ENCODE measurements at places on chromosomes 7 and 10.

GRCh38 chr7:155219947-155220769 is 77.5 kb upstream of the INSIG1 start:
- DNase-seq, result no peak

GRCh38 chr10:47330366-47330765 is 8.1 kb downstream of the GDF2 start:
- no peak for DNase-seq

GRCh38 chr10:15348579-15348978 is 22.5 kb downstream of the FAM171A1 start:
- no peak for DNase-seq

- DNase-seq, result no peak
Observed at GRCh38 chr10:118045158-118045836, 1.4 kb downstream of the RAB11FIP2 start.

DNA sequence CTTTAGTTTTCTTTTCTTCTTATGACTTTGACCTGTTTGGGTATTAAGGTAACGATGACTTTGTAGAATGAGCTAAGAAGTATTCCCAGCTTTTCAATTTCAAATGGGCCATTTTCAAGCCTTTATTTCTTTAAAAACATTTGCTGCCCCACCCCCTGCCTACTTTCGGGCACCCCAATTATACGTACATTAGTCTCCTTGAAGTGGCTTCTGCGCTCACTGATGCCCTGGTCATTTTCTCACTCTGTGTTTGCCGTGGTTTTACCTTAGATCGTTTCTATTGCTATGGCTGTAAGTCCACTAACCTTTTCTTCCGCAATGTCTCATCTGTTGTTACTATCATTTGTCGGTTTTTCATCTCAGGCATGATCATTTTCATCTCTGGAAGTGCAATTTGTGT is 24.9 kb downstream of the FOXL3 start:
- no peak for DNase-seq

DNA sequence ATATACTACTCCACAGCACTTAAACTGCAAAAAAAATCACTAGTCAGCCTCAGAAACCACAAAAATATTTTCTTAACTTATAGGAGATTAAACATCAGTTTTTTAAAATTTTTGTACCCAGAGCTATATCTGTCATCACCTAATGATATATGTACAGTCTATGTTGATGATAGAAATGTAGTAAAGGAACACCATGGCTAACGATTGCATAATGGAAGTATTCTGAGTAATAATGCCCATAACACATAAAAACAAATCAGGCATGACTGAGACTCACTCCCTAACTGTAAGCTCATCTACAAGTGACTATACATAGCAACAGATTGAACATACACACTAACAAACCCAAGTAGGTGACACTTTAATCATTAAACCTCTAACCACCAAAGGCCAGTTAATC is 51.3 kb downstream of the TSPAN12 start:
- DNase-seq, result no peak

- no peak for DNase-seq
Observed at GRCh38 chr10:70782746-70783680, 2.2 kb downstream of the TBATA start.

- DNase-seq, result no peak
Observed at GRCh38 chr7:47153058-47153457, 428.9 kb downstream of the TNS3 start.

DNA sequence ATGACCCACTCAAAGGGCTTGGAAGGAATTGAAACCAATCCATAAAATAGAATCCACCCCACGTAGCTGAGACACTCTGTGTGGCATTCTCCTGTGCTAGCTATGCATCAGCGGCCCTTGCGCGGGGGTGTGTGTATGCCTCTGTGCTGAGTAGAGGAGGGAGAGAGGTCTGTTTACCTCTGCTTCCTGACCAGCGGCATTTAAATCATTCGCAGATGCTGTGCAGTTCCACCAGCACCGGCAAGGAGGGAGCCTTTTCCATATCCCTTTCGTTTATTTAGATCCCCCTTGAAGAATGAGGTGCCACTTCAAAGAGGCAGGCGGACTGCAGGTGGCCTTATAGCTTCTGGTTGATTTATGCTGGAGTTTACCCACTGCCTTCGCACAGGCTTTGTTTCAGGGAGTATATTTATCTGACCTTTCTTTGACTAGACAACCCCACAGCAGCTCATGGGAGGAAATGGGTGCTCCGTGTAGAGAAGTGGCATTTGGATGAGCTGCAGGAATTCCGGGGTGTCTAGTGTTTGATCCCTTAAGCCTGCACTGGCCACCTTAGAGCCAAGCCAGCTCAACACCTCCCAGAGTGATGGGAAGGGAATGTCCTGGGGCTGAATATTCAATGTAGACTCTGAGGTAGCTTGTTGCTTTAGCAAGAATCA is 11.4 kb downstream of the C10orf53 start:
- DNase-seq, result no peak

GRCh38 chr7:157517782-157518513 is 181.1 kb downstream of the DNAJB6 start:
- DNase-seq, result no peak

- no peak for DNase-seq
Observed at GRCh38 chr10:75836064-75836463, 404.6 kb downstream of the LRMDA start.

GRCh38 chr10:96794836-96795733 is 37.0 kb upstream of the LCOR start:
- DNase-seq, result no peak

- no peak for DNase-seq
Observed at GRCh38 chr10:34016576-34016975, 682.1 kb upstream of the NRP1 start.

DNA sequence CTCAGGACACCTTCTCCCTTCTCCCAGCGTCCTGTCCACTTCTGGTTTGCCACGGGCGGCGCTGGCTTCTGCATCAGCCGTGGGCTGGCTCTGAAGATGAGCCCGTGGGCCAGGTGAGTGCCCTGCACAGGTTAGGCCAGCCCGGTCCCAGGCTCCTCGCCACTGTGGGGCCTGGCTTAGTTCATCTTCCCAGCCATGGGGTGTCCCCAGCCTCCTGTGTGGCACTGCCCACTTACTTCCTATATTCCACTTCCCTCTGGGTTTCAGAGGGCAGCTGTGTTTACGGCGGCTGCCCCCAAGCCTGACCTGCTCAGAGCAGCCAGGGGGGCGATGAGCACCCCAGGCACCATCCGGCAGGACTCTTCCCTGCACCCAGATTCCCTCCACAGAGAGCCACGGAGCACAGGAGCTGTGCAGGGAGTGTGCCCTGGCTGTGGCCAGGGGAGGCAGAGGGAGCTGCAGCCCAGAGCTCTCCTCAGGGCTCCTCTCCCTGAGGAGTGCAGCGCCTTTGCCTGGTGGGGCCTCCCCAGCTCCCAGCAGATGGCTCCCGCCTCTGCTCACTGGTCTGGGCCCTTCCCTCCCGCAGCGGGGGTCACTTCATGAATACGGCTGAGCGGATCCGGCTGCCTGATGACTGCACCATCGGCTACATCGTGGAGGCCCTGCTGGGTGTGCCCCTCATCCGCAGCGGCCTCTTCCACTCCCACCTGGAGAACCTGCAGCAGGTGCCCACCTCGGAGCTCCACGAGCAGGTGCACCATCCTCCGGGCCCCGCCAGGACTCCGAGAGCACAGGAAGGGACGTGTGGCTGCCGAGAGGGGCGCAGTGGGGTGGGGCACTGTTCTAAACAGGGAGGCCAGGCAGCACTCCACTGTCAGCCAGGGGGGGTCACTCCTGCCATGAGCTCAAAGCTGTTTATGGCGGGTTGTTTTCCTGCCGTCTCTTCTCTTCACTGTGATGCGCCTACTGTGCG is 6.4 kb downstream of the LFNG start:
- DNase-seq, result peak; percentile 9

DNA sequence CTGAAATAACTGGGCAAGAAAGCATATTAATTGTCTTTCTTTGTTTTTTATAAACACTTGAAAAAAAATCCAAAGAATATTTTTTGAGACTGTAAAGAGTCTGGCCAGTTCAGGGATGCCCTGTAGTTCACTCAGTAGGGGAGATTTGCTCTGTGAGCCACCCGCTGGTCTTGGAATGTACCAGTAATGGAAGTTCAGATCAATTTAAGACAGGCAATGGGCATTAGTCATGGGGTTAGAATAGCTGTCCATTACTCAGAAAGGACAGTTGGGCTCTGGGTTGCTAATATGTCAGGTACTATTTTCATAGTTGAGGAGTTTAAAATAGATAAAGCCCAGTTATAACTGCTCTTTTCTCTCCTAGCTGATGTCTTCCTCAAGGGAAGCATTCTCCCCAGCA is 38.7 kb downstream of the A1CF start:
- DNase-seq, result no peak

DNA sequence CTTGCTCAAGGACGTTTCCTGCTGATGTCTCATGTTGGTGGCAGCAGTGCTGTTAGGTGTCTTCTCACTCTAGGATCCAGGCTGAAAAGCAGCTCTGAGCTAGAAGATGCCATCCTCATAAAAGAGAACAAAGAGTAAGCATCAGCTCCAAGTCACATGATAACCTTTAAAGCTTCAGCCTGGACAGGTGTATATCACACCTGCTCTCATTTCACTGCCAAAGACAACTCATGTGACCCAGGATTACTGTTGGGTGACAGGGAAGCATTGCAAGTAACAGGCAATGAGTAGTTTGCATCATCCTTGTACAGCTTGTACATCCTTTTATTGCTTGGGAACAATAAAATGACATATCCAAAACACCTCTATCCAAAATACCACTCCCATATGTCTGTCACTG is 423.4 kb upstream of the DPP6 start:
- no peak for DNase-seq
